ENCODE measurements at places on chromosomes 4 and X.

GRCh38 chr4:184373886-184374405, 100.4 kb downstream of the IRF2 start:
- DNase-seq, result no peak

- DNase-seq, result no peak
Measured at GRCh38 chrX:112056886-112057285, 25.7 kb downstream of the TRPC5 start.

DNA sequence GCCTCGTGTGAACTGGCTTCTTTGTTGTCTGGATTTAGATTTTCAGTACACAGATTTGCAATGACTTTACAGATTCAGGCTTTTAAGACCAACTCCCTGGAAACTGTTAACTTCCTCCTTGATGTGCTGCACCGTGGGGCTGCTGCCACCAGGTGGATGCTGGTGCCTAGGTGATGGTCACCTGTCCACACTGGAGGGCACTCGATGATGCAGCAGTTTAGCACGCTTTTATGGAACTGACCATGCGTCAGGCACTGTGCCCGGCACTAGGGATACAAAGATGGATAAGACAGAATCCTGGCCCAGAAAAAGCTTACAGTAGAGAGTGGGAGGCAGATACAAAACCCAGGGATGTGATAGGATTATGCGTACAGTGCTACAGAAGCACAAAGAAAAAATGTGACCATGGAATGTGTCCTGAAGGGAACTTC, 180.7 kb downstream of the CEP135 start:
- no peak for DNase-seq

- DNase-seq, result no peak
Measured at GRCh38 chr4:22416403-22416802, 99.5 kb downstream of the ADGRA3 start.

DNA sequence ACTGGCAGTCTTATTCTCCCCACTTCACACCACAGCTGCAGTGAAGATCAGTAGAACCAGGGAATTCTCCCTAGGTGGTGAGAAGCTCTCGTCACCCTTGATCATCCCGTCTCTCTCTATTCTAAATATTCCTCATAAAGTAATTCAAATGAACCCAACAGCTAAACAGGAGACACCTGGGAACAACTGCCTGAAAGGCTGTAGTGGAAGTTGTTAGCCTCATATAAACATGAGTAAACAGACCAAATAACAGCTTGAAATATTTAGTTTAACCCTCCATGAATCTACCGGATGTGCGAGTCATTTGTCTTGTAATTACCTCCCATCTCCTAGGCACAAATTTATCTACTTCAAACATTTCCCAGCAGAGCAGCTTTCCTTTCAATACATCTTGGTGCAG, 30.4 kb upstream of the APELA start:
- DNase-seq, result no peak

DNA sequence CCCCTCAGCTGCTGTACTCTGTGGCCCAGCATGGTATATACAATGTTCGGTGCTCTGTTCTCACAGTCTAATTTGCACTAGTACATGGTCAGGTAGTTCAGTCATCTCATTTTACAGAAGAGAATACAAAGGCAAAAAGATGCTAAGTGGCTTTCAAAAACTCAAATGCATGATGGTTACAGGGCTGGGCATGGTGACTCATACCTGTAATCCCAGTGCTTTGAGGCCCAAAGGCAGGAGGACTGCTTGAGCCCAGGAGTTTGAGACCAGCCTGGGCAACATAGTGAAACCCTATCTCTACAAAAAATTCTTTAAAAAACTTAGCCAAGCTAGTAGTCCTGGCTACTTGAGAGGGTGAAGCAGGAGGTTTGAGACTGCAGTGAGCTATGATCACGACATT, 210.5 kb upstream of the KIT start:
- no peak for DNase-seq

Data from right forelimb (tissue), 1 donor.